Sigmoid colon (tissue), 7 donors: ENCODE measurements at places on chromosomes 11 and 22. TPM values are rescaled to one million over a fixed set of nuclear protein-coding genes. Genes with fewer than 3 reads are reported as not detected.

NXPE4 gene
- total RNA-seq = not detected

KRTAP5-7 gene
- not detected for total RNA-seq

MYRF gene
- total RNA-seq = 0.54 TPM

NCAM1 gene
- total RNA-seq = 124 TPM

GSTT4 gene
- total RNA-seq = not detected

GAL3ST1 gene
- total RNA-seq = 2.1 TPM

OR5AS1 gene
- total RNA-seq = not detected

LRRN4CL gene
- 30.5 TPM for total RNA-seq

DTX4 gene
- 7.8 TPM for total RNA-seq

APOBEC3B gene
- total RNA-seq = 3.1 TPM

TEX54 gene
- total RNA-seq = not detected

OR5D16 gene
- not detected for total RNA-seq

PLEKHB1 gene
- 90.3 TPM for total RNA-seq

ASRGL1 gene
- 13.2 TPM for total RNA-seq

CRACR2B gene
- 4.3 TPM for total RNA-seq

PARVG gene
- 9.8 TPM for total RNA-seq

GAS2 gene
- total RNA-seq = 1.6 TPM

SLC5A1 gene
- total RNA-seq = not detected

C11orf42 gene
- total RNA-seq = not detected

NXPE2 gene
- total RNA-seq = 1.4 TPM

GRCh38 chr11:80593648-80594374, 1153.0 kb upstream of the TENM4 start:
- DNase-seq = no peak

DNA sequence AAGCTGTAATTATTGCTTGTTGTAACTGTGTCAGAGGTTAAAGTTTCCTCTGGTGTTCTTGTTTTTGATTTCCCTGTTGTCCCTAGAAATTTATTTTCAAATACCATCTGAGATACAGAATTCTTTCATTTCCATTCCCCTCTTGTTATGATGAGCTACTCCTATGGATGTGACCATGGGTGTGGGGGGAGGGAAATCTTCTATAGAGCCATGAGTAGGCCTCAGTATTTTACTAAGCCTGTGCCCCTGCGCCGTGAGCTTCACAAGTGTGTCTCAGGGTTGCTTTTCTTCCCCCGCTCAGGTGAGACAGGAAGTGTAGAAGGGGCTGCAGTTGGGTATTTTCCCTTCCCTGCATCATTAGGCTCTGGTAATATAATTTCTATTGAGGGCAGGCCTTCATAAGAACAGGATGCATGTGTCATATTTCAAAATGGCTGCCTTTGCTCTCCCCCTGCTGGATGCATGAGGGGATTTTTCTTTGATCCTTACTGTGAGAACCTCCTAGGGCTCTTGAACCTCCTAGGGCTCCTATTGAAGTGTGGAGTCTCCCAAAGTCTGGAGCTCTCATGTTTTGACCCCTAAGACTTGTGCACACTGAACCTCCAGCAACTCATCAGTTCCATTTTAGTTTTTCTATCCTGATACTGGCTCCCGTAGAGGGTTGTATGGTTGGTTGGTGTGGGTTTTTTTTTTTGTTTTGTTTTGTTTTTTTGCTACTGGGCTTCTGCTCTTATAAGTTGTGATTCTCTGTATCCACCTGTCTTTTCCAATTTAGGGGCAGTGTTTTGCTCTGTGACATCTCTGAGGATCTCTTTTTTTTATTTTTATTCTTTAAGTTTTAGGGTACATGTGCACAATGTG, 658.2 kb downstream of the NTM start:
- DNase-seq = no peak

GRCh38 chr11:100174881-100175280, 512.2 kb upstream of the ARHGAP42 start:
- no peak for DNase-seq

DNA sequence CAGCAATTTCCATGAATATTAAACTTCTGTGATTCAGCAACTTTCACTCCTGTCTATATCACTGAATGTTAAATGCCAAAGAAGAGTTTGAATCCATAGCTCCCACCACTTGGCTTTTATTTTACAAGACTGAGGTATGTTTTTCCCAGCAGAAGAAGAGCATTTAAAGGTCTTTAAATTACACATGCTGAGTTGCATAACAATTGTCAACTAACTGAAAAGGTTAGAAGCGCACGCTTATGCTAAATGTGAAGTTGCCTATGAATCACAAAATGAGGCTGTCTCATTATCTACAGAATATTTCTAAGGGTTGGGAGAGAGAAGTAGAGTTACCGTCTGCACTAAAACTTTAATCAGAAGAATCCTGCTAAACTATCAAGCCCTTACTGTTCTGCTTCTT, 1086.3 kb downstream of the FAM181B start:
- DNase-seq = no peak

GRCh38 chr11:109745996-109746625, 324.1 kb downstream of the C11orf87 start:
- DNase-seq = no peak

DNA sequence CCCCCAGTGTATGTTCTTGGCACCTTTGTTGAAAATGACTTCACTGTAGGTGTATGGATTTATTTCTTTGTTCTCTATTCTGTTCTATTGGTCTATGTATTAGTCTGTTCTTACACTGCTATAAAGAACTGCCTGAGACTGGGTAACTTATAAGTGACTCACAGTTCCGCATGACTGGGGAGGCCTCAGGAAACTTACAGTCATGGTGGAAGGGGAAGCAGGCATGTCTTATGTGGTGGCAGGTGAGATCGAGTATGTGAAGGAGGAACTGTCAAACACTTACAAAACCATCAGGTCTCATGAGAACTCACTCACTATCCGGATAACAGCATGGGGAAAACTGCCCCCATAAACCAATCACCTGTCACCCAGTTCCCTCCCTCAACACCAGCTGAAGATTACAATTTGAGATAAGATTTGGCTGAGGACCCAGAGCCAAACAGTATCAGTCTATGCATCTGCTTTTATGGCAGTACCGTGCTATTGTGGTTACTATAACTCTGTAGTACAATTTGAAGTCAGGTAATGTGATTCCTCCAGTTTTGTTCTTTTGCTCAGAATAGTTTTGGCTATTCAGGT, 836.2 kb downstream of the DLG2 start:
- DNase-seq = no peak

DNA sequence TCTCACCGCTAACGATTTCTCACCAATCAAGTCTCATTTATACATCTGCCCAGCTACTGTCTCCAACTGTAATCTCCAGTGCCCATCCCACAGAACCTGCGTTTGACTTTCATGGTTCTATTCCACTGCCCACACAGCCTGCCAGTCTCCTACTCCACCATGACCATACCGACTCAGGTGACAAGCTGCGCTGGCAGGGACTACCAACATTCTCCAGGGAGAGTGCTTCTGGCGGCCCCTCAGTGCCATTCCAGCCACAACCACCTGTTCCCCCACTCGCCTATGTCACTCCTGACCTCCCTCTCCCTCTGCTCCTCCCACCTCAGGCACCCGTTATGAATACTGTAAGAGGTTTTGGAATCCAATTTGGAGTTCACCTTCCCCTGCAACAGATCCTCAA, 108.5 kb upstream of the BID start:
- DNase-seq = no peak

DNA sequence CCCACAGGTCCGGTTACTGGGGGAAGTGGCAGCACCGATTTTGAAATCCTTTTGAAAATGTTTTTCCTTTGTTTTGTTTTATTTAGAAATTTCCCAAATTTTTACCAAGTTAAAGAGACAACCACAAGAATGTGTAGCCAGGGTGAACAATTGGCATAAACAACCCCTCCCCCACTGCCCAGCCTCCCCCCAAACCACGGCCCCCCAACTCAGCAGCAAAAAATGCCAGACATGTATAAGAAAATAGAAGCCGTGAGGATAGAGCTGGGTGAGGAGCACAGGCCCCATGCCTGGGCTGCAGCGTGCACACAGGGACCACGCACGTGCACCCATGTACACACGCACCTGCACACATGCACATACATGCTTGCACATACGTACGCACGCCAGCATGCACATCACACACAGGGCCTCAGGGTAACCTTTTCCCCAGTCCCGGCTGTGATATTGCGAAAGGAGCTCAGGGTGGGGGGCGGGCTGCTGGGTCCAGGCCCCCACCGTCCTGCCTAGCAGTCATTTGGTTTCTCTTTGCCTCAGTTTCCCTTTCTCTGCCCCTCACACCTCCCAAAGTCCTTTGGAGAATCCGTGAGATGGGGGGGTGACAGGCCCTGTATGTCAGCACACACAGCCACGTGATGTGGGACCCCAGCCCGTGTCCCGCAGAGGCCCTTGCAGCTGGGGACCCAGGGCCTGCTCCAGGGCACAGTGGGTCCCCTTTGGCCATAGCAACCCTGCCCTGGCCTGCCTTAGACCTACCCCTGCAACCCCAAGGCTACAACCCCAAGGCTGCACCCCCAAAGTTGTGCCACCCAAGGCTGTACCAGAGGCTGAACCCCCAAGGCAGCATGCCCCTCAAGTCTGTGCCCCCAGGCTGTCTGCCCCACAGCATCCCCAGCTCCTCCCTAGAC, 42.9 kb downstream of the IGF2 start:
- DNase-seq = peak; percentile 53

DNA sequence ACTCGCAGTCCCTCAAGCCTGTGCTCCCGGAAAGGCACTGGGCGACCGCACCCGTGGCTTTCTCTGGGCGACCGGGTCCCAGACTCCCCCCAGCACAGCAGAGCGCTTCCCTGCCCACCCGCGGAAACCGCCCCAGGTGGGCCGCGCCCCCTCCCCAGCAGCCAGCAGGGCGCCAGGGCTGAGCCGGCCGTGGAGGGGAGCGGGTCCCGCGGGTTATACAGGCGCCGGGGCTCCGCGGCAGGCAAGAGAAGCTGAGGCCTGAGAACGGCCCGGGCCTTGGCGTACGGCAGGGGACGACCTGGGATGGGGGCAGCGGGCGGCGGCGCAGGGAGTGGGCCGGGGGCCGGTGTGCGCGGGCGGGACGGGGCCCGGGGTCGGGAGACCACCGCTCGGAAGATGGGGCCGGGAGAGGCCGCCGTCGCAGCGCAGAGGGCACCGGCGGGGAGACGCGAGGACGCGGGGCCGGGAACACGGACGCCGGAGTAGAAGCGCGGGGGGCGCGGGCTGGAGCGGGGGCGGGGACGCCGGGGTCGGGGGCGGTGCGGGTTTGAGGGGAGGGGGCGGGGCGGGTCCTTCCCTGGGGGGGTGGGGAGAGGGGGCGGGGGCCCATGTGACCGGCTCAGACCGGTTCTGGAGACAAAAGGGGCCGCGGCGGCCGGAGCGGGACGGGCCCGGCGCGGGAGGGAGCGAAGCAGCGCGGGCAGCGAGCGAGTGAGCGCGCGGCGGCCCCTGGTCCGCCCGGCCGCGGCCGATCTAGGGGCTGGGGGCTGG, at the start of gene MDK:
Gene MDK (plus strand): TSS at position 622 of the 771 bp plus-strand sequence. CDS start 389 bp downstream, outside the sequence.
- DNase-seq = peak; percentile 70

DNA sequence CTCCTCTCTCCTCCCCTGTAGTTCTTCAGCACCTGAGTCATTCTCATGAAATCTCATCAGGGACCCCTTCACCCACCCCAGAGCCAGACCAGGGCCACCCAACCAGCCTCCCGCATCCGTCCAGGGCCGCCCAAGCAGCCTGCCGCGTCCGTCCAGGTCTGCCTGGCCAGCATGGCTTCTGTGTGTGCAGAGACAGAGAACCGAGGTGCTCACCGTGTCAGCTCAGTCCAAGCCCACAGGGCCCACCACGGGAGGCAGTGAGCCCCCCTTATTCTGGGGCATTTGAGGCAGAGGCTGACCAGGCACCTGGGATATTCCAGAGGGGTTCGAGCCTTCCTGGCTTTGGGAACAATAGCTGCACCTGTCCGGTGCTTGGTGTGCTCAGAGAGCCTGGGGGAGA, 1117.3 kb downstream of the BRD1 start:
- peak; percentile 49 for DNase-seq

DNA sequence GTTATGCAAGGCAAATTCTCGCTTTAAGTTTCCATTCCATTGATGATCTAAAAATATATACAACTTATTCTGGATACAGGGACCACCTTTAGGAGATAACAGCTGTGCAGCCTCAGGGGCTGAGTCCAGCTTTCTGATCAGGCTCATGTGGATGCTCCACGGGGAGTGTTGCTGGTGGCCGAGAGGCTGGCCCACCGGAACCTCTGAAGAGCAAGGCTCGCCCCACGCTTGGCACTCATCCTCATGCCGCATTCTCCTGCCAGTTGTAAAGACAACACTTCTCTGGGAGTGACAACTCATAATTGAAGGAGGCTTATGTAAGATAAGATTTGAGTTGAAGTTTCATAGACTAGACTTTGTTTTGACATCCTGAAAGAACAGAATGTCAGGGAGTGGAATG, 123.5 kb downstream of the MPPED1 start:
- no peak for DNase-seq

GRCh38 chr22:46007003-46007847, 30.3 kb upstream of the WNT7B start:
- peak; percentile 89 for DNase-seq

DNA sequence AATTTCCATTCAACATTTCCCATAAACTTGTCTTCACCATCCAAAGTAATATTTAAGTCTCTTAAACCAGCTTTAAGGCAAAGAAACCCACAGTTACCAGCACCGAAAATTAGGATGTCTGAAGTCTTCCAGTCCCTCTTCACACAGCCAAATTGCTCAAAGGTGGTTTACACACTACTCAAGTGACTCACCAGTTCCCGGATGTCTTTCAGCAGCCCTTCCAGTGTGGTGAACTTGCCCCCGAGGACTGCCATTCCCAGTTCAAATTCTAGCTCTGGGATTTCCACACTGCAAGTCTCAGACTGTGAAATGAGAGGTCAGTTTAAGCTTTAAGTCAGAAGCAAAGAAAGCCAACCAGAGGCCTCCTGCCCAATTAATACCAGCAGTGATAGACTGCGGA, 5.1 kb downstream of the ZPR1 start:
- no peak for DNase-seq

GRCh38 chr11:91194546-91194945, 971.7 kb upstream of the CHORDC1 start:
- DNase-seq = no peak

DNA sequence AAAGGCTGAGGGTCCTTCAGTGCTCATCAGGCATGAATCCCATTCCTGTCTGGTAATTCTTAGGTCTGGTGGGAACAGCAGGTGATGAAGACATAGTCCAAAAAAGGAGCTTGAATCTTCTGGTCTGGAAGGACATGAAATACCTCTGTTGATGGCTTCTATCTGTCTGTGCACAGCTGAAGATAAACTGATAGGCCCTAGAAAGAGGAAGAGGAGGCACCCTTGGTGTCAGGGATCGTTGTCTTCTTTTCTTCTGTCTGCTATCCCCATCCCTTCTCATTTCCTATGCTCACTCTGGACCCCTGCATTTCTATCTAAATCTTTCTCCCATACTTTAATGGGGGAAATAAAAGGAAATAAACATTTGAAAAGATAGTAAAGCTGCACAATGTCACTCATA, 9.4 kb downstream of the AGBL2 start:
- DNase-seq = no peak

- no peak for DNase-seq
These were observed 661.4 kb upstream of the FAT3 start for GRCh38 chr11:91563176-91563575.

DNA sequence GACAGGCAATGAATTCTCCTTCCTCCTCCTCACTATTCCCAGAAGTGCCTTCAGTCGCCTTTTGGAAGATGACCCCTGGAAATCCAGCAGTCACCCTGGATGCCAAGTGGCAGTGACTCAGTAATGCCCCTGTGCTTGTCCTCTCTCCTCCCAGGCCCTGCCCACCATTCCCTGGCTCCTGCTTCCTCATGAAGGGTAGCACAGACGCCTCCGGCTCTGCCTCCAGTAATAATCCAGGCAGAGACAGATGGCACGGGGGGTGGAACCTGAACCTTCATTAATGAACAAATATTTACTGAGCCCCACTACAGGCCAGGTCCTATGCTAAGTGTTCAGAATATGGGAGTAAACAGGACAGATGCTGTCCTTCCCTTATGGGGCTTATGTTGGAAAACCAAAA, 23.2 kb downstream of the SYT13 start:
- no peak for DNase-seq

- DNase-seq = no peak
These were observed 12.1 kb downstream of the DENND5A start for GRCh38 chr11:9253086-9253485.
